ENCODE measurements at places on chromosomes 7 and 10. TPM values are rescaled to one million over a fixed set of nuclear protein-coding genes. Genes with fewer than 3 reads are reported as not detected.

DNA sequence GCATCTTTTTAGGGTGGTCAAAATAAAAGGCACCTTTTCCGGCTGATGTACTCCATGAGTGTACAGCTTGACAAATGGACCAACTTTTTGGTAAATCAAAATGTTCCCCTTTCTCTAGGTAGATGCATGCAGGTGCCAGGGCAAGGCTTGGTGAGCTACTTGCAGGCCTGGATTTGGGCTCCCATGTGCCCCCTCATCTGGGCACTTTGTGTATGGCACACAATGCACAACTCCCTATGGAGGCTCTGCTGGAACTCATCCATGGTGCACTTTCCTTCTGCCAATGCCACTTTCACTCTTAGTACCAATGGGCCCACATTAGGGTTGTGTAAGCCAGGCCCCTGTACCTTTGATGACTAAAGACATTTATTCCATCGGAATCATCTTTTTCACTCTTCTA lies 300.8 kb downstream of the SDHAF3 start:
- no peak for DNase-seq

- DNase-seq: peak; percentile 10
Measured at GRCh38 chr7:138388673-138389491, 71.2 kb upstream of the TRIM24 start.

DNA sequence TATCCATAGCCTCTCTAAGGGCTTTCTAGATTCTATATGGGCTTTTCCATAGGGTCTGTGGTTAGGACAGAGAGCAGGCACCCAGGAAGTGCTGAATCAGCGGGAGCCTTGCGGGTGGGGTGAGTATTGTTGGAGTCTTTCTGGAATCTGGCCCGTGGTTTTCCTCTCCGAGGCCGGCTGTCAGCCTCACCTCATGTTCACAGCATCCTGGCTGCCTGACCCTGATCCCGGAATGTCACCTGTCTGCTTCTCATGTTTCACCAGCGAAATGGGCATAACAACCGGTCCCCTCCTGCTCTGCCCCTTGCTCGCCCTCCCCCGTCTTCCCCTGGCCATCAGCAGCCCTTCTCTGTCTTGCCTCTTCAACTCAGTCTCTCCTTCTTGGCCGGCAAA lies 36.5 kb downstream of the DDIT4 start:
- no peak for DNase-seq

The SYPL1 gene
- total RNA-seq: 114 TPM
